ENCODE measurements at places on chromosomes 1 and 21.
A peak's percentile ranks its signal among the peaks of the same experiment; 100 is the strongest.

DNA sequence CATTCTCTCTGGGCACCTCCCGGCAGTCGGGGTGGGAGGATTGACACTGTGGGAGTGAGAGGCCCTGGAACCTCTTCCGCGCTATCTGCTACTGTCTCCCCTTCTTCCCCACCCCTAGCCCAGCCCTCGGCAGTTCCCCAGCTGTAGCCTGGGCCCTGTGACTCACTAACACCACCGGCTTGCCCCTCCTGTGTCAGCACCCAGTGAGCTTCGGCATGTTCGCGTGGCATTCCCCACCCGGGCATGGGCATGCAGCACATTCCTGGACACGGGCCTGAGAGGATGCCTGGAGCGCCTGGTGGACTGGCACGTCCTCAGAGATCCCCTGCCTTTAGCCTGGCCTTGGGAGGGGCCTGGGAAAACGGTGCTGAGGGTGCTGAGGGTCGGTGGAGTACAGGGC lies 1.3 kb downstream of the CDK18 start:
- no peak for DNase-seq

- no peak for DNase-seq
Measured at GRCh38 chr1:45328680-45329079, 2.0 kb downstream of the HPDL start.

GRCh38 chr1:78647238-78647637 lies 2.4 kb upstream of the IFI44 start:
- no peak for DNase-seq

DNA sequence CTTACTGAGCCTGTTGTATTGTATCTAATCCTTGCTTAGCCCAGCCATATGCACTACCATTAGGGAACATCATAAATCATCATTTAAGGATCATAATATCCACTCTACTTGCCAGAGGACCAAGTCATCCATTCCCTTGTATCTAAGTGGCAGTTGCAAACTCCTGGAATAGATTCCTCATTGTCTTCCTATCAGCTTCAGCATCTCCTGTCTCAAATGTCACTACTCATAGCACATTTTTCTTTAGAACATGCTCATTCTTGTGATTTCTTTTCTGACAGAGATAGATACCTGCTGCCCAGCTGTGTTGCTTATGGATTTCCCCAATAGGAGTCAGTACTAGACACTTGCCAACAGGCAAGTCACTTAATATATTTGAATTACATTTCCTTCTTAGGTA lies 84.3 kb downstream of the OLFML3 start:
- DNase-seq, result no peak

DNA sequence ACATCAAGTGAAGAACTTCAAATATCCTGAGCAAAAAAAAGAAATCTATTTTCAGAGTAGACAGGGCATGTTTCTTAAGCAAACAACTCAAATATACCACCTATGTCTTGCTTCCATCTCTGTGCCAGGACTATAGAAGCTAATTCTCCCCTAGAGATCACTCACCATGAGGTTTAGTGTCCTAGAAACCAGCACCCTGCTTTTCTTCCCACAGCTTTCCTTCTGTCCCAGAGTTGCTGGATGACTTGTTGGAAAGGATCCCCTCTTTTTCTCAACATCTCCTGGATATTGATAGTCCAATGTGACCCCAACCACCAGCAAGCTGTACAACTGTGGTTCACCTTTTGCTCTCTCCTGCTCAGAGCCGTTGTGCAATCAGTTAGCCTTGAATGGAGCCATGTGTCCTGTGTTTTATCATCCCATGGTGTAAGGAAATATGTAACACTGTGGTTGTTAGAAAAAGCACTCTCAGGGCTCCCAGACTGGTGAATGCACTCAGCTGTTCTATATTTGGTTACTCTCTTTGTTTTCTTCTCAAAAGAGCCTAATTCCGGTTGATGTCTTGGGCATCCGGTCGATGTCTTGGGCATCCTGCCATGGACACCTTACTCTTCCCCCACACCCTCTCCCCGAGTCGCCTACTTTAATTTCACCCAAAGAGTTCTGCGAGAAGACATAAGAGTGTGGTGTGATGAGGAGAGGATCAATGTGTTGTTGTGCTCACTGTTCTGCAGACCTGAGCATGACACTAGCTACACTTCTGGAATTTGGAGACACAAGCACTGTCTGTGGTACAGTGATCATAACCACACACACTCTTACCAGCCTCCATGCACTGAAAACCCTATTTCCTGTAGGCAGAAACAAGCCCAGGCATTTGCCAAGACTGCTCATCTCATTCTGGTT lies 1.7 kb downstream of the TNFSF4 start:
- DNase-seq, result no peak

DNA sequence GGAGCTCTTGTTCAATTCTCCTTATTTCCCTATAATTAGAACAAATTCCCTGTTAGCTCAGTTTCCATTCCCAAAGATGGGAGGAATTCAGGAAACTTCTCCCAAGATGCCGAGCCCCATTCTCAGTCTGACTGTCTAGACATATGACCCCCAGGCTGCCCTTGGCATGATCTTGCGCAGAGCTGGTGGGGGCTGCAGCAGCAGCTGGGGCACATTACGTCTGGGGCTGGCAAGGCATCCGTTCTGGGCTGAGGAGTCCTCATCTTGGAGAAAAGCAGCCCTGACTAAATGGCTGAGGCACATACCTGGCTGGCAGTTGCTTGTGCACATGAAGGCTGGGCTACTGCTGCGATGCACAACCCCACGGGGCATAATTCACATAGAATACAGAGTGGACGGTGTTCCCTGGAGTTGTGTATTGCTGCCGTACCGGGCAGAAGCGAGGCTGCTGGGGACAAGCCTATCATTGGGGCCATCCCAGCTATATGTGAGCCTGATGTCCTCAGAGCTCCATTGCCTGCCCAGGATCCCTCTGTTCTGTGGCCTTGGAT lies 36.4 kb upstream of the TRABD2B start:
- no peak for DNase-seq

DNA sequence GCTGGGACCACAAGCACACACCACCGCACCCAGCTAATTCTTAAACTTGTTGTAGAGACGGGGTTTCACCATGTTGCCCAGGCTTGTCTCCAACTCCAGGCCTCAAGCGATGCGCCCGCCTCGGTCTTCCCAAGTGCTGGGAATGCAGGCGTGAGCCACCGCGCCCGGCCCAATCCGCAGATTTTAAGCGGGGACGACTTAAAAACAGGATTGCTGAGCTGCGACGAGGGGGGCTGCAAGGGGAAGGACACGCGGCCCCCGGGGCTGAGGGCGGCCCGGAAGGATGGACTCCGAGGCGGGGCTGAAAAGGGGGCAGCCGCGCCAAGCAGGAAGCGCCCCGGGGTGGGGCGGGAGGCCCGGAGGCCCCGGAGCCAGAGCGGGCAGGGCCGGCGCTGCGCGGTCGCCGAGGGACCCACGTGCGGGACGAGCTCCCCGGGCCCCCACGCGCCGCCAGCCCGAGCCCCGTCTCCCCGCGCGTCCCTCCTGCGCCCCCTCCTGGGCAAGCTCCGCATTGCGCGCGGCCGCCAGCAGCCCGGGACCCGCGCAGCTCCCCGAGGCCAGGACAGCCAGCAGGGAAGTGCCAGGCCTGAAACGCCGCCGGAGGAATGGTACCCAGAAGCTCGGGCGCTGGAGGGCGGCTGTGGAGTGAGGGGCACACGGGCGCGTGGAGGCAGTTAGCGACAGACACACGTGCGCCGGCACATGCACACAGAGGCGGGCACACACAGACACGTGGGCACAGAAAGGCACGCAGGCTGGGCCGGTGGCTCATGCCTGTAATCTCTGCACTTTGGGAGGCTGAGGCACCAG lies 5.5 kb upstream of the PRKCZ start:
- DNase-seq, result no peak

DNA sequence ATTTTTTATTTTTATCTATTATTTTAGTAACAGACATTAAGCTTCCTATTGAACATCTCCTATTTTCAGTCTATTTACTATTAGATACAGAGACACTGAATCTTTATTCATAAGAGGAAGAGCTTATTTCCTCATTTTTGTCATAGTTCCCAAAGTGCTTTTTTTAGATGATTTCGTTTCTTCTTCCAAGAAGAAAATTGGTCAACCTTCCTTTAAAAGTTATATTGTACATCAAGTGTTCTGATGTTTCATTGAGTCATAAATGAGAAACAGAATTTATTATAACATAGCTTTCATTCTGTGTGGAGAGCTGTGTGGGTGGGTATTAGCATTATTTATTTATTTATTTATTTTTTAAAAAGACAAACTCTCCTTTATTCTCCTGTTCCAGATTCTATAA lies 50.6 kb upstream of the BACH1 start:
- DNase-seq, result peak; percentile 24

DNA sequence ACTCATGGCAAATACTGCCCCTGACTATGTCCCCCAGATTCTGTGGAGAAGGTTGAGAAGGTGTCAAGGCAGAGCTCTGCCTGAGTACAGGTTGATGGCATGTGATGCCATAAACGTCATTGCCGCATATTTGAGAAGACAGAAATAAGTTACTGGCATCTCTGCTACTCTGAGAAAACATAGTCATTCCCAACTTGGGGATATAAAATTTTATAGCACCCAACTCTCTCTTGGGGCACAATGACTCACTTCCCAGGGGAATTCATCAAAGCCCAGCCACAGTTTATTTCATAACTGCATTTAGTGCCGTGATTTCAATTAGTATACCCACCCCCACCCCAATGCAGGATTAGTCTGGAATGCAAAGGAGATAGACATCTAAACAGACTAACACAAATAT lies 101.9 kb upstream of the TNR start:
- DNase-seq, result no peak

GRCh38 chr1:31880957-31881687 lies 57.0 kb downstream of the PTP4A2 start:
- DNase-seq, result no peak

DNA sequence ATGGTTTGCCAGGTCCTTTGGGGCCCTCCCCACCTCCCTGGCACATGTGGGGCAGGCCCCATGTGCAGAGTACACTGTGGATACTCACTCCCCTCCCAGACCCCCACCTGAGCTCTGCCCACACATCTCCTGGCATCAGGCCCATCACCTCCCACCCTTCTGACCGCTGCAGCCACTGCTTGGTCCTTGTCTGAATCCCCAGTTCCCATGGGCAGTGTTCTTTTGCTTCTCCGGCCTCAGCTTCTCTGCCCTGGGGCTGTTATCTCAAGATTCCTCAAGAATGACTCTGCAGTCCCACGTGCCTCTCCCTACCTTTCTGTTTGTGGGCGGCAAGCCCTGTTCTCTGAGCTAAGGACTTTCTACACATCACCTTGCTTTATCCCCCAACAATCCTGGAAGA lies 187.7 kb upstream of the EDN2 start:
- no peak for DNase-seq

DNA sequence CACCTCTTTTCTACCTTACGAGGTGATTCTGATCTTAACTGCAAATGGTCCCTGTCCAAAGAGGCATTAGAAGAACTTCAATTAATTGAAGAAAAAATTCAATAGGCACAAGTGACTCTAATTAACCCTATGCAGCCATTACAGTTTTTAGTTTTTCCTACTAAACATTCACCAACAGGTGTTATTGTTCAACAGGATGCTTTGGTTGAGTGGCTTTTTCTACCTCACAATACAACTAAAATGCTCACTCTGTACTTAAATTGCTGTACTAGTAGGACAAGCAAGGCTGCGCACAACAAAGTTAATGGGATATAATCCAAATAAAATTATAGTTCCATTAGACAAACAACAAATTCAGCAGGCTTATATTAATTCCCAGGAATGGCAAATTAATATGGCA lies 11.6 kb upstream of the PM20D1 start:
- DNase-seq, result no peak

DNA sequence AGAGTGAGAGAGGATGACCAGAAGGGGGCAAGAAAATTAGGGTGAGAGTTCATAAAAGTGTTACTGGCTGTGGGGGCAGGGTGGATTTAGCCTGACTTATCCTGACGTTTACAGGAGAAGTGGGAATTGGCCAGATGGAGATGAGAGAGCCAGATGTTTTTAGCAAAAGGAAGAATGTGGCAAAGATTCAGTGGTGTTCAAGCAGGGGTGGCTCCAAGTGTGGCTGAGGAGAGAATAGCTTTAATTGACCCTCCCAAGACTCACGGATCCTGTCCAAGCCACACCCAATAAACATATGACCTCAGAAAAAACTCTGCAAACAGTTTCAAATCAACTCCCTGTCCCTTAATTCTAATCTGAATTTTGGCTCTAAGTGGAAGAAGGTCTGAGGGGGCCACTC lies 35.2 kb upstream of the EDEM3 start:
- no peak for DNase-seq

DNA sequence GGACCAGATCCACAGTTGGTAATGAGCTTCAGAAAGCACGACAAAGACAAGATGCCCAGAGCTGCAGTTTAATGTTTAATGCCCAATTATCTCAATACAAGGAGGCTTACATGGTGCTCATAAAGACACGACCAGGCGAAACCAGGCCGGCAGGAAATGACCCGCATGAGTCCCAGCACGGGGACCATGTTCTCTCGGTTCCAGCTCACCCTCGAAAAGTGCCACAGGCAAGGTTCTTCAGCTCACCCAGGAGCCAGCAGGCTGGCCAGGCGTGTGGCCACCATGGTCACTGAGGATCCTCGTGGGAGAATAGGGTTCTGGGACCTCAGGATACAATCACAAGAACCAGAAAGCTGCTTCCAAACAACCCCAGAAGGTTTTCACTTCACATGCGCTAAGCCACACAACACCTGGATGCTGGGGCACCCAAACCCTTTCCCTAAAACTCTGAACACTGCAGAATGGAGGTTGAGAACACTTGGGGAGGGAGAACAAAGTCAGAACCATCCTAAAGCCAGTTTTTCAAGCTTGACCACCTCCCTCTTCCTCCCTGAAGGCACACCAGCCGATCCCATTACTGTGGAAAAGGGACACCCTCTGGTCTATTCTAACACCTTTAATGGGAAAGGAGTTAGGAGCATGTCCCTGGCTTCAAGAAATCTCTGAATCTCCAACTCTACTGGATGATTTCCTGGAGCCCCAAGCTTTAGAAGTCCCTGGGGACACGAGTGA lies 22.6 kb upstream of the ASAP3 start:
- DNase-seq, result no peak

DNA sequence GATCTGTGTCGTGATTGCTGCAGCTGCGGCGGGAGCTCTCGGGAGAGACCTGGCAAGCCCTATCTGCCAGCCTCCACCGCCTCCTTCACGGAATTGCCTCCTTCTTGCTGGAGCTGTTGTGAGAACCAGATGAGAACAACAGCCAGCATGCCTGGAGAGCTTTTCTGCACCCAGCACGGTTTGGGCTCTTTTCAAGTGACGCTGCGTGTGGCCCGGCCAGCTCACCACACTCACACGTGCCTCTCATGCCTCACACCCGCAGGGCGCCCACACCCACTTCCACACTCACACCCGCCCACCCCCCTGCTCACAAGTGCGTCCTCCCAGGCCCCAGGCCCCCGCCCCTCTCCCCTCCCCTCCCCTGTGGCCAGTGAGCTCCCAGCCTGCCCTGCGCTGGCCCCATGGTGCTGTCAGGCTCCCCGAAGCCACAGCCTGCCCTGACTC lies 135.7 kb upstream of the RUNX3 start:
- no peak for DNase-seq

GRCh38 chr21:26748066-26748465 lies 97.1 kb downstream of the ADAMTS1 start:
- DNase-seq, result no peak

All from SIG-M5 (cell line).